ENCODE measurements at places on chromosomes 11 and 22.

GRCh38 chr11:17529844-17530185 is 14.4 kb downstream of the USH1C start:
- no peak for DNase-seq

DNA sequence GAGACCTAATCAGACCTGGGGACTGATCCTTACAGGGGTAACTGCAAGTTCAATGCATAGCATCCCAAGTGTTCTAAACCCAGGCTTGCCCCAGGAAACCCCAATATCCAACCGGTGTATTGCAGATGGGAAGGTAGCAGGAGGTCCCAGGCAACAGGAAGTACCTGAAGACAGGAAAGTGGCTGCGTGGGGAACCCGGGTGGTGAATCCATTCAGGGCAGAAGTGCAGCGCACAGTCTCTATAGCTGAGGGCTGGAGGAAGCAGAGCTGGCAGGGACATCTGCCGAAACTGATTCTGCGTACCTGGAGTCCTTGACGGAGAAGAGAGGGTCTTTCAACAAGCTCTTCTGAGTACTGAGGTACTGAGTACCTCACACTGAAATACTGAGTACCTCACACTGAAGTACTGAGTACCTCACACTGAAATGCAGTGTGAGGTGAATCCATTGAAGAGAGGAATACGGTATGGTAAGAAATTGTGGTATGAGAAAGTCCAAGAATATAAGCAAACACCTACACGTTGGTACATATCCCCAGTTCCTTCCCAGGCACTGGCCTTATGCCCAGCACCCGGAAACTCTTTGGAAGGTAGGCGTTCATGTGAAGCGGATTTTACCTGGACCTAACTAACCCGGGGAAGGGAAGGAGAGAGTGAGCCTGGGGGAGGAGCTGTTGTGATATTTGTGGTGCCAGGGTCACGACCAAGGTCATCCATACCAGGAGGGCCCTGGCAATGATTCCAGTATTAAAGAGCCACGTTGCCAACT is 20.1 kb downstream of the SCN4B start:
- DNase-seq: no peak

DNA sequence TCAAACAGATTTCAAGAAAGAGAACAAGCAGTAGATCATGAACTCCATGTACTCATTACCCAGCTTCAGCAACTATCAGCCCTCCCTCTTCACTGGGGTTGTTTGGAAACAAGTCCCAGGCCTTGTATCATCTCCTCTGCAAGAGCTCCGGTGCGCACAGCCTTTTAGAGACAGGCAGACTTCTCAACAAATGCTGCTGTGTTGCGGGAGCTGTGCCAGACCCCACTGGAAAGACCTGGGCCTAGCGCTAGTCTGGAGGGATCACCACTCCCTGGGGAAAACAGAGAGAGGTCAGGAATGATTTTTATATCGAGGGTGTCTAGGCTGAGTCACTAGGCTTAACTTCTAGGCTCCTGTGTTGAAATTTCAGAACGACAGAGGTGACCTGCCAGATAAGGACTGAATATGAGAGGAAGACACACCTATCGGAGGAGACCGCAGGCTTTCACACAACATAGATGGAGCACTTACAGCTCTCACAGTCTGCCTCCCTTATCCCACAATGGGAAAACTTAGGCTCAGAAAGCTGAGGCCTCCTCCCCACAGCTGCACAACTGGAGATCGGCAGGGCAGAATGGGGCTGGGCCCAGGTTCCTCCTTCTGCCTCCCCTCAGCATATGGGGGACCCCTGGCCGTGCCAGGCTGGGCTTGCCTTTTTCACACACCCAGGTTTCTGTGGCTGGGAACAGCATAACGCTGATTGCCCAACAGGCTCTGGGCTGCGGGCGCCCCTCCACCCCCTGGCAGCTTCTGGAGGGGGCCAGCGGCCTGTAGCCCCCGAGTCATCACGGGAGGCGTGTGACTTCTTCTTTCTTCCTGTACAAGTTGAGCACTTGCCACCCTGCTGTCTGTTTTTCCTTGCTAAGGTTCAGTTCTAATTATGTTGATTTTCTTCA is 86.0 kb downstream of the PKNOX2 start:
- no peak for DNase-seq

DNA sequence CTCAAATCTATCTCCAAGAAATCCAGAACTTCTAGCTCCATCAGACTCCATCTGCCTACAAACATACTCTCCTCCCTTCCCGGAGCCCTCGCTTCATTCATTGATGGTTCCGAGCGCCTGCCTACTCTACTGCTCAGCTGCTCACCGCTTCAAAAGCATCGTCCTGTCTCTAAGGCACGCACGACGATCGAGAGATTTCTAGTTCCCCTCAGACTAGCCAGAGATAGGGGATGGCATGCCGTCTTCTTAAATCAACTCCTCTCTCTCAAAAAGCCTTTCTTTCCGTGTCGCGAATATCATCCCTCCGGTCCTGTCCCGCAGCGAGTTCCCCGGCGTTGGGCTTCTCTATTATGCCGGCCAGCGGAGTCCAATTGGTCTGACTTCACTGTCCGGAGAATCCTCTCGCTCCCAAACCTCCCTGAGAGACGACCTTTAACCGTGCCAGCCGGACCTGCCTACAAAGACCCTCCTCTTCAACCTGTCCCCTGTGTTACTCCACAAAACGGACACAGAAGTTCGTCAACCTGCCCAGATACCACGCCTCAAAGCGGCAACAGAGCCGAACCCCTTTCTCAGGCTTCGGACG is 592 bp downstream of the EEF1G start:
- DNase-seq: no peak

- no peak for DNase-seq
Measured at GRCh38 chr11:10784232-10785145, 24.2 kb downstream of the EIF4G2 start.

GRCh38 chr22:36182857-36183256 is 18.8 kb downstream of the APOL4 start:
- no peak for DNase-seq

- peak; percentile 71 for DNase-seq
Measured at GRCh38 chr11:18802381-18803257, 11.0 kb upstream of the PTPN5 start.

DNA sequence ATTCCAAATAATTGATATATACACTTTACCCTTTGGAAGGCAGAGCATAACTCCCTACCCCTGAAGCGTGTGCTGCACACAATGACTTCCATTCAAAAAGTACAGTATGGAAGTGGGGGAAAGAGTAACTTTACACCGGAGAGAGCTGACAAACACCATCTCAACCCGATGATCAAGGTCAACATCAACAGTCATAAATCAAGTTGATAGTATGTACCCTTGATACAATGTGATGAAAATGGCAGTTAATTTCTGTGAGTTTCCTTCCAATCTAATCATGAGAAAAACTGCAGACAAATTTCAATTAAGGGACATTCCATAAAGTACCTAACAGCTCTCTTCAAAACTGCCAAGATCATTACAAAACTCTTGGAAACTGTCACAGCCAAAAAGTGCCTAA is 6.0 kb upstream of the DEUP1 start:
- no peak for DNase-seq

- DNase-seq: no peak
Measured at GRCh38 chr11:126477535-126478305, 122.2 kb downstream of the ST3GAL4 start.

DNA sequence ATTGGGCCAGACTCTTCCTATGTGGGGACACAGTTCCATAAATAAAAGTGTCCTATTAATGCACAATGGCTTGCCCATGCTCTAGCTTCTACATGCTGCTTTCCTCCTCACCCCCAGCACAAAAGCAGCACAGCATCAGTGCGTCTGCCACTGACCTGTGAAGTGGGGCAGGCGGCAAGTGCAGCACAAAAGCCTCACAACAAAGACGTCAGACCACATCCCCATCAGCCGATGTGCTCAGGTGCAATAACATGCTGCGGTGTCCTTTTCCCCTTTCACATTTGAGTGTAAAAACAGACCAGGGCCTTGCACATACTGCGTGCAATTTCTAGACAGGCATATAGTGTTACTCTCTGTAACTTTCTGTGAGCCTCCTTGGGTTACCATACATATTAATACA is 12.8 kb downstream of the DKK3 start:
- no peak for DNase-seq

GRCh38 chr22:20009018-20009491 is 7.6 kb downstream of the ARVCF start:
- no peak for DNase-seq

DNA sequence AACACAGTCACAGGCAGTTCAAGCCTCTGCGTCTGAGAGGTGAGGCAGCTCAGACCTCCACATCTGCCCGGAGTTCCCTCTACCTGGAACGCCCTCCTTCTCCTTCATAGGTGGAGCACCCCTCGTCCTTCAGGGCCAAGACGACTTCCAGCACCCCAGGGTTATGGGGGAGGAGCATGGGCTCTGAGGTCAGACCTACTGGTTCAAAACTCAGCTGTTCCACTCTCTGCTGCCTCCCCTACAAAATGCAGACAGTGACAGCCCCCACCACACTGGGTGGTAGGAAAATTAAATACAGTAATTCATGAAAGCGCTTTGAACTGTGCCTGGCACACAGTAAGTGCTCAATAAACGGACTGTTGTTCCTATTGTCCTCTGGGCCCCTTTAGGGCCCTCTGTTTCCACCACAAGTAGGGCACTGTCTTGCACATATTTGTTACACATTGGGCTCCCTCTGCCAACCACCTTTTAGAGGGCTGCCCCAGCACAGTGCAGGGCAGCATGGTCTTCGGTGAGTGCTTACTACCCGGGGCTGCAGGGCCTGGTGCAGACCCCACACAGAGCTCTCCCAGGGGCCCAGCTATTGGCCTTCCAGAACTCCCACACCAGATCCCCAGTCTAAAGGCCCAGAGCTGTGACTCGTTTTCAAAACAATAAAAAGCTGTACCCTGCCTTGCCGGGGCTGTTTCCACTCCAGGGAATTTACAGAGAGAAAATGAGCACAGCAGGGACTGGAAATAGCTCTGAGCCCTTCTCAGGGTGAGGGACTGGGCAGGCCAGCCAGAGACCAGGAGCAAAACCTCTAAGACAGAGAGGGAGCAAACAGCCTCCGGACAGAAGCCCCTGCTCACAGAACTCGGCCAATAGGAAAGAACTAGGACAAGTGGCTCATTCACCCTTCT is 2.5 kb downstream of the TMEM184B start:
- DNase-seq: no peak

DNA sequence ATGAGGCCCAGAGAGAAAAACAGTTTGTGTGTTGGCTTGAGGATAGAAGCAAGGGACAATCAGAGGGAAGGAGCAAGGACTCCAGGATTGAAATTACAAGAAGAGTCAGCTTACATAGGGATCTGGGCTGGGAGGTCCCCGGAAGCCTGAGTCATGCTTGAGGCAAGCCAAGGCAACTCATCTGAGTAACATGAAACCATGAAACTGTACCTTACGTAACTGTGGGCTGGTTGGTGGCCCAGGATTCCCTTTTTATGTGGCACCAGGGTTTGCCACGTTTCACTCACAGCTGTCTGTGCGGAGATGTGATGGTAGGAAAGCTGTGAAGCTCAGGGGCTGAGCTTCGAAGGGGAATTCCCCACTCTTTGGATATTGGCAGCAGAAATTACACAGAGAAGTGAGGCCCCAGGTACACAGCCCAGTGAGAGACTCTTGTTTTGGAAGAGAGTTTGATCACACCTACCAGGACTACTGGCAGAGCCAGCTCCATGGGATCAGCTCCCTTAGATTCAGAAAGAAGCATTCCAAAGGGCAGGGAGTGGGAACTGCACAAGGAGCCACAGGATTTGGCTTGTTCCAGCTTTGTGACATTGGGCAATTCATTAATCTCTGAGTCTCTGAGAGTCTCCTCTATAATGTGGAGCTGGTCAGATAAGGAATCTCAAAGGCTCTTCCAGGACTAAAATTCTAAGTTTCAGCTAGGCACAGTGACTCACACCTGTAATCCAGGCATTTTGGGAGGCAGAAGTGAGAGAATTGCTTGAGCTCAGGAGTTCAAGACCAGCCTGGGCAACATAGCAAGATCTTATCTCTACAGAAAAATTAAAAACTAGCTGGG is 7.8 kb downstream of the SLC5A1 start:
- DNase-seq: peak; percentile 38

DNA sequence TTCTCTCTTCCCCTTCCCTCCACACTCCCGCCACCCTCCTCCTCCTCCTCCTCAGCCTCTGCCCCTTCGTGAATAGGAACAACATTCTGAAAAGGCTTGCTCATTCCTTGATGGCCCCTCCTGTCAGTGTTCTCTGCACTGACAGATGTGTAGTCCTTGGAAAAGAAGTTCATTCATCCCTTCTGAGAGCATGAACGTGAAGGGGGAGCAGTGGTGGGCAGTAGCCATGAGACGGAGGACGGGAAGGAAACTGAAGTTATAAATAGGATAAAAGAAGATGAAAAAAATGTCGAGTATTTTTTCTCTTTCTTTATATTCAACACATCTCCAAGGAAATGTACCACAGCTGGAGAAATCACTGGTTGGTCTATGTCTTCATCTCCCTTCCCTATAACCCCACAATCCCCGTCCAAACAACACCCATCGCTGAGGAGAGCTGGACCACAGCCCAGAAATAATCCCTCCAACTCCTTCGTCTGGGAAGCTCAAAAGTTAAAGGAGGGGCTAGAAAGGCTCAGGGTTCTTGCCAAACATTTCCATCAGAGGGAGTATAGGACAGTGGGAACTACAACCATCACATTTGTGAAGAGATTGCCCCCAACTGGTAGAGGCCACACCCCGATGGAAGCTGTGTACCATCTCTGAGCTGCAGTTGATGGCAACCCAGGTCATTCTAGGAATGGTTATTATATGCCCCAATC is 33.5 kb downstream of the ETS1 start:
- DNase-seq: no peak

GRCh38 chr11:126391970-126392632 is 36.6 kb downstream of the ST3GAL4 start:
- peak; percentile 51 for DNase-seq

DNA sequence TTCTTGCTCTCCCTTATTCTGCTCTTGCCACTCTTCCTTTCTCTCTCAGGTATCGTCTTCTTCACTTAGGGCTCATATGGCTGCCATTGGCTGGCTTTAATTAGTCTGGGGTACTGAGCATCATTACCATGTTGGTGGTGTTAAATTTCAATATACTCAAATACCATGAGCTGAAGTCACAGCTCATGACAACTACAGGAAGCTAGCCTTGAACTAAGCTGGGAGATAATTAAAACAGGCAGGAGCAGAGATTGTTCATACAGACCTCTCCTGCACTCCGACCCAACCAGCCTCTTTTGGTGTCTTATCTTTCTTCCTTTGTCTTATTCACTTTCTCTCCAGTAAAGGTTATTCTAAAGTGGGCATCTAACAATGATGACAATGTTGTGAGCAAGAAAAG is 130.9 kb upstream of the BLID start:
- DNase-seq: no peak

DNA sequence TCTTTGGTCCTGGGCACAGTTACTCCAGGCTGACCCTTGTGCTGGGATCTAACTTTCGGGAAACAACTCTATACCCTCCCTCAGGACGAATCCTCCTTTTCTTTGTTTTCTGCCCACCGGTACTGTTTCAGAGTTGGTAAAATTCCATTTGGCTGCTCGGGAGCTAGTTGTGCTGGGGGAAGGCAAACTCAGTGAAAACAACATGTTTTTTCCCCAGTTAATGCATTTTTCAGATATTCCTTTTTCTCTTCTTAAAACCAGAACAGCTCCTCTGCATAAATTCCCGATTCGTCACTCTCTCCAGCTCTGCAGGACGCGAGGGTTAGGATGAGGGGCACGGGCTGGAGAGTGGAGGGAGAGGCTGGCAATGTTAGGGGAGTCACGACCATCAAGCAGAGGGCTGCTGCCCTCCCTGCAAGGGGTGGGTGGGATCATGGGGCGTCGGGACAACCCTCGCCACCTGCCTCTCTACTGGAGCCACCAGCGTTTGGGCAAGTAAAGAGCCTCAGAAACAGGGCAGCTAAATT is 31.3 kb downstream of the LRRC10B start:
- DNase-seq: no peak

Data from Caco-2 (cell line).